ENCODE measurements at places on chromosomes 1 and 21. TPM values are rescaled to one million over a fixed set of nuclear protein-coding genes. Genes with fewer than 3 reads are reported as not detected.

Gene H6PD
- 26.7 TPM for total RNA-seq

- DNase-seq: no peak
Measured at GRCh38 chr1:42908046-42908445, 50.6 kb downstream of the SLC2A1 start.

- DNase-seq: no peak
Measured at GRCh38 chr1:239253032-239253431, 133.3 kb upstream of the CHRM3 start.

Gene LRP8
- 1.2 TPM for total RNA-seq

DNA sequence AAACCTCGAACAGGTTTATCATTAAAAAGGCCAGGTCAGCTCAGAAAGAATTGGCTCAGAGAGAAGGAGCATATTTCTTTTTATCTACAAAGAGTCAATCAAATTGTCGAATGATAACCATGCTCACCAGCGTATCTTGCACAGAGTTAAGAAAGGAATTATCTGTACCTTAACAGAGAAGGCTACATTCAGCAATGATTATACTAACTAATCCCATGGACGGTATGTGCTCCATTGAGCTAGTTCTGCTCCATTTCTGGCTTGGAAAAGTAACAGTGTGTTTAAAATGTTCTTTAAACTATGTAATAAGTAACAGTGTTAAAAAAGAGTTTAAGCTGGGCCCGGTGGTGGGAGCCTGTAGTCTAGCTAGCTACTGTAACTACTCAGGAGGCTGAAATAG, 4.2 kb downstream of the UBR4 start:
- no peak for DNase-seq

DNA sequence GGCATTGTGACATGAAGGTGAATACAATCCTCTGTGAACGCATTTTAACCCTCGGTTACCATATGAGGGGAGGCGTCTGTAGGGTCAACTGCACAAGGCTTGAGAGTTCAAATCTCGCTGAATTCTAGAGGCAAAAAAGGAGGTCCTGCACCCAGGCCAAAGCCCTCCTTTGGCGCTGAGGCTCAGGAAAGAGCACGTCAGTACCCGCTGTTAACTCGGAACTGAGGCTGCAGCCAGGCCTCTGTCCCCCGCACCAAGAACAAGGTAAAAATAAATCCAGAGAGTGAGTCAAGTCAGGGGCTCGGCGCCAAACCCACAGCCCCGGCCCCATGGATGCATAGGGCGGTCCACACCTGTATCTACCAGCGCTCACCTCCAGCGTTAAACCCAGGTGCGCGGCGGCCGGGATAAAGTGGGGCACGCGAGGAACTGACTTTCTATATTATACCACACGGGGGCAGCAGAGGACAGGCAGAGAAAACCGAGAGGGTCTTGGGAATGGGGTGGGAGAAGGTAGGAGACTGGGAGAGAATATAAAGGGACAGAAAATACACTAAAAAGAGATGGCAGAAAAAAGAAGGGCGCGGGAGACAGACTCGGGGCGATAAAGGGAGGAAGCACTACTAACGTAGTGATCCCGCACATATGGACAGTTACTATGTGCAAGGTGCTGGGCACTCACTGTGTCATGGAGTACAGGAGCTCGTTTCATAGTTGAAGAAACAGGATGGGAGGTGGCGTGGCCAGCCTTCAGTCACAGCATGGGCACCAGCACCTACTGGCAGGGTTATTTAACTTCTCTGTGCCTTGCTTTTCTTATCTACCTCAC, 54.9 kb downstream of the DMRTA2 start:
- DNase-seq: no peak

- DNase-seq: no peak
Measured at GRCh38 chr1:36909946-36910725, 124.2 kb downstream of the GRIK3 start.

- DNase-seq: no peak
Measured at GRCh38 chr1:170095976-170096748, 21.7 kb upstream of the KIFAP3 start.

GRCh38 chr1:29243871-29244200, 7.5 kb downstream of the PTPRU start:
- DNase-seq: peak; percentile 48

DNA sequence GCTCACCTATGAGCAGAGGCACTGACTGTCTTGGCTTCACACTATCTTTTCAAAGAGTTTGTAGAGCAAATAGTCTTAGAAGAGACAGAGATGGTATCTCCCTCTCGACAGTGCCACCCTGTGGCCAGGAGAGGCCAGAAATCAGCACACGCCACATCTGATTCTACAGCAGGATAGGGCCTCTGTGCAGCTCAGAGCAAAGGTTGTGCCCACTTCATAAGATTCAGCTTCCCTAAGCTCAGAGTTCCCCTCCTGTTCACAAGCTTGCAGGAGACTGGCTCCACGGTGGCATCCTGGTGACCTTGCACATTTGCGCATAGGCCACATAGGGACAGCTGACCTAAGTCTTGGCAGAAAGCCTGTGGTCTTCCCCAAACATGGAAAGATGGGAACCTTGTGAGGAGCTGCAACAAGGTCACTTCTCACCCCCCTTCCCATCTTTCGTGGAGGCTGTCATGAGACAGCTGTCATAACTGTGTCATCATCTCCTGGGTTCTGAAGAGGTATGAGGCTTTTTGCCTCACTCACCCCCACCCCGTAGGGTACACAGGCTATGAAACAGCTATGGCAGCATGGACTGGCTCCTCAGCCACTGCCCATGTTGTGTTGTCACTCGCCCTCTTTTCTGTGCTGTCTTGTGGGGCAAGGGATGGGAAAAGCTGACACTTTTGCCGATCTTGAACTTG, 3.0 kb downstream of the ITLN2 start:
- DNase-seq: no peak

DNA sequence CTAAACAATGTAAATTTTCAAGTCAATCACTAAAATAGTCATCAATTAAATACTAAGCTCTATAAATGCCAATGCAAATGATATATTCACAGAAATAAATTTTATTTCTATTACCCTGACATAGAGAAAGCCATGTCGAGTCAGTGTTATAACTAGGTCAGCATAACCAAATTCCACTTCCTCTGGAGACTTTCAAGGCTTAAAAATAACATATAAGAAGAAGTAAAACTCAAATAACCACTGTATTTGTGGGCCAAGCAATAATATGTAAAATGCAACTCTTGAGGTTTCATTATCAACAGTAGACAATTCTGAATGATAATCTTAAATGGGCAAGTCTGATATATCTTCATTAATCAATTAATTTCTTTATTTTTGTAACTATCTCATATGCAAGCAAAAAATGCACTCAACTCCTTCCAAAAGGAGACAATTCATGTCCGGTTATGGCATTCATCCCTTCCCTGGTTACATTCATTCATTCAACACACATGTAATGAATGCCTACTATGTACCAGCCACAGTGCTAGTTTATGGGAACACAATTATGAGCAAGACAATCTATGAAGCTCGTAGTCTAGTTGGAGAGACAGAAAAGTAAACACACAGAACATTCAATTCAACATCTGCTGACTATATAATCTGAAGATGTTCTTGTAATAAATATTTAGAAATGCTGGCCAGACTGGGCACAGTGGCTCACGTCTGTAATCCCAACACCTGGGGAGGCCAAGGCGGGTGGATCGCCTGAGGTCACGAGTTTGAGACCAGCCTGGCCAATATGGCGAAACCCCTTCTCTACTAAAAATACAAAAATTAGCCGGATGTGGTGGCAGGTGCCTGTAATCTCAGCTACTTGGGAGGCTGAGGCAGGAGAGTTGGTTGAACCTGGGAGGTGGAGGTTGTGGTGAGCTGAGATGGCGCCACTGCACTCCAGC, 37.1 kb upstream of the CAP1 start:
- no peak for DNase-seq

Gene C1orf94
- not detected for total RNA-seq

DNA sequence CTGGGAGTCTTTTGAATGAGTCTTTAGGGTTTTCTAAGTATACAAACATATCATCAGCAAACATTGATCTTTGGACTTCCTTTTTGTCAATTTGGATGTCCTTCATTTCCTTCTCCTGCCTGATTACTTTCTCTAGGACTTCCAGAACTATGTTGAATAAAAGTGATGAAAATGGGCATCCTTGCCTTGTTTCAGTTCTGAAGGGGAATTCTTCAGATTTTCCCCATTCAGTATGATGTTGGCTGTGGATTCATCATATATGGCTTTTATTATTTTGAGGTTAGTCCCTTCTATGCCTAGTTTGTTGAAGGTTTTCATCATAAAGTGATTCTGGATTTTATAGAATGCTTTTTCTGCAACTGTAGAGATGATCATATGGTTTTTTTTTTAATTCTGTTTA, 42.0 kb downstream of the KMO start:
- no peak for DNase-seq

DNA sequence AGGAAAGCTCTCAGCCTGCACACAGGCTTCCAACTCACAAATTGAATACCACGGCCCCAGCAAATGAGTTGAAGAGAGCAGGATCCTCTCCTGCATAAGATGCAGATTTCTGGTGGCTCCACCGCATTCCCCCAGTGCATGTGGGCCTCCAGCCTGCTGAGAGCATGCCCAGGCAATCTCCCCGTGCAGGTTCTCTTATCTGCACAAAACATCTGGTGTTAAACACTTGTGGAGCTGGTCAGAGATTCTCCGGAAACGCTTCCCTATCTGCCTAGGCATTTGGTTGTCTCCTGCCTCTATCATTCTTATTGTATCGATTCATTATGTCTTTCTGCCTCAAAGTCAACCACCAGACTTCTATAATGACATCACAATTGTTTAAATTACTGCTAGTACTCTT, 1349.0 kb upstream of the B3GALT2 start:
- no peak for DNase-seq

Gene LEMD1
- not detected for total RNA-seq

DNA sequence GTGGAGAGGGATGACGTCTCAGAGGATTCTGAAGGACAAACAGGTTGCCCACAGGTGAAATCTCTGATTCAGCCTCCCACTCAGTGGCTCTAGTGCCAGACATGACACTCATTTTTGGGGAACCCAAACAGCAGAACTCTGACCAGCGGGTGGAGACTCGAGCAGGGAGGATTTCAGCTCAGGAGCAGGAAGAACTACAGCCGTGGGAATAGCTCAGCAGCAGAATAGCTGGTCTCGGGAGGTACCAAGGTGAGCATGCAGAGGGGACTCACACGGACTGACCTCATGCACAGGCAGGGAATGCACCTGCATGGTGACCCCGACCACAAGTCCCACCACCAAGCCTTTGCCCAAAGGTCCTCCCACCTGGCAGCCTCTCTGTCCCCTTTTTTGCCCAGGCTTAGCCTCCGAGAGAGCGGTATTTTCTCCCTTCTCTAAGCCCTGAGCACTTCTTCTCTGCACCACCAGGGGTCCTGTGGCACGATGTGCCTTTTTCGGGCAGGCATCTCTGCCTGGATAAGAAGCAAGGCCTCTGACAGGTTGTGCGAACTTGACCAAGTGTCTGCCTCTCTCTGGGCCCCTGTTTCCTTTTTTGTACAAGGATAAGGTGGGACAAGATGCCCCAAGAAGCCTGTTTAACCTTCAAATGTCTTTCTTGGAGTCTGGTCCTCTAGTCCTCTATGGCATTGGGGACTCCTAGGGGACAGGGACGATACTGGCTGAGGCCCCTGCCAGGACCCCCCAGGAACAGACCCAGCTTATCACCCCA, 8.8 kb upstream of the FGR start:
- no peak for DNase-seq

GRCh38 chr1:181397845-181398244, 85.5 kb upstream of the CACNA1E start:
- no peak for DNase-seq

DNA sequence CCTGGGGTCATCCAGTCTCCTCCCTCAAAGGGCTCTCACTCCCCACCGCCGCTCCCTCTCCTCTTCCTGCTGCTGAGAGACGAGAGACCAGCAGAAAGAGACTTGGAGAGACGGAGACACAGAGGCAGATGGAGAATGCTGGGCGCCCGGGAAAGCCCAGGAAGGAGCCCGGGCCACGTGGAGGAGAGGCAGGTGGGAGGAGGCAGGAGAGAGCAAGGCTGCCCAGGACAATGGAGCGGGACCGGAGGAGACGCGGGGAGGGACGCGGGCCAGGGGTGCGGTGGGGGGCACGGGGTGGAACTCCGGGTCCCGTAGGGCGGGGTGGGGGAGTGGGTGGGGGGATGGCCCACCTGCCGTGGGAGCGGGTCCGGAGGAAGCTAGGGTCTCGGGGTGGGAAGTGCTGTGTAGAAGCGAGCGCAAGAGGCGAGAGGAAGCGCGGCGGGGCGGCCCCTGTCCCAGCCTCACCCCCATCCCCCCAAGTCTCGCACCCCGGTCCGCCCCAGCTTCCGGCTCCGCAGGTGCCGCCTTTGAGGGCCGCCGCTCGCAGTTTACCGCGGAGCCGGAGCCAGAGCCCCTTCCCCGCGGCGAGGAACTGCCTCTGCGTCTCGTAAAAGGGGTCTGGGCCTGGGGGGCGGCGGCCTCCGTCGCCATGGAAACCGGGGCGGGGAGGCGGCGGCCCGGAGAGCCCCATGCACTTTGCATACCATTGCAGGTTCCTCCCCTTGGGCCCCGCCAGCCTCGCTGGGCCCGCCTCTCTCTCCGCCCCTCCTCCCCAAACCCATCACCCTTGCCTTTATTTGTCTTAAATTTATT, 11.7 kb upstream of the EPHA2 start:
- no peak for DNase-seq

Gene SMCP
- total RNA-seq: not detected

DNA sequence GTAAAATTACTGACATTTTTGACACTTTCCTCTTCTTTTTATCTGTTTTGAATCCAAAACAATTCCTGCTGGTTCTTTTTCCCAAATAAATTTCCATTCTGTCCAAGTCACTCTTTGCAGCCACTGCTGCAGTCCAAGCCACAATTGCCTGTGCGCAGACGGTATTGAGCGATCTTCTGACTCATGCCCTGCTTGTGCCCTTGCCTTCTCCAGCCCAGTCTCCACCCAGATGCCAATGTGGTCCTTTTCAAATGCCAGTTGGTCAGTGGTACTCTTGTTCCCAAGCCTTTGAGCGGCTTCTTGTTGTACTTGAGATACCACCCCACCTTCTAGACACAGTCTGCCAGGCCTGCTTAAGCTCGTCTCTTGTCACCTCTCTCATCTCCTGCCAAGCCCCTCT, 78.9 kb downstream of the CAMTA1 start:
- no peak for DNase-seq

DNA sequence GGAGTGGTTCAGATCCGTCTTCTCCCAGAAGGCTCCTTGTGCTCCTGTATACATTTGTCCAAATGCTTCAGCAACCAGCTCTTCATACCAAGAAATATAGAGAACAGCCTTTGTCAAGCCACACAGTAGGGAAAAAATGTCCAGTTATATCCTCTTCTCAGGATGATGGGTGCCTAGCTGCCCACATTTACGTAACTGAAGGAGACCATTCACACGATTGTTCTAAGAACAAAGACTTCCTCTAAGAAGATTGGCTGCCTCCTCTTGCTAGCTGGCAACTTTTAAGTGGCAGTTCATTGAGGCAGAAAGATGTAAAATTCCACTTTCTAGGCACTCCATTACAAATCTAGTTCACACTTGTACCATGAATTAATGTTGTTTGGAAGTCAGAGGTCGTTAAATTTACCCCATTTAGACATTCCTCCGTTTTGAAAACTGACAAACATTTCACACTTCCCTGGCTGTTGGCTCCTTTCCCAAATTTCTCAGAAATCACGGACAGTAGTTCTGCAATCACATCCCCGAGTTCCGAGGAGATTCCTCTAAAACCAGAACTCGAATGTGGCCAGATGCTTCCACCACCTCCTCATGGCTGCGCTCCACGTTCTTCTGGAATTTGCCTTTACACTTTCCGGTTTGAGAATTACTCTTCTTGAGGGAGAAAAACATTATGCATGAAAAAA, 45.6 kb upstream of the CSF1 start:
- peak; percentile 84 for DNase-seq
